T-helper 17 cell (primary cell): ENCODE measurements at places on chromosomes 5 and 9.

DNA sequence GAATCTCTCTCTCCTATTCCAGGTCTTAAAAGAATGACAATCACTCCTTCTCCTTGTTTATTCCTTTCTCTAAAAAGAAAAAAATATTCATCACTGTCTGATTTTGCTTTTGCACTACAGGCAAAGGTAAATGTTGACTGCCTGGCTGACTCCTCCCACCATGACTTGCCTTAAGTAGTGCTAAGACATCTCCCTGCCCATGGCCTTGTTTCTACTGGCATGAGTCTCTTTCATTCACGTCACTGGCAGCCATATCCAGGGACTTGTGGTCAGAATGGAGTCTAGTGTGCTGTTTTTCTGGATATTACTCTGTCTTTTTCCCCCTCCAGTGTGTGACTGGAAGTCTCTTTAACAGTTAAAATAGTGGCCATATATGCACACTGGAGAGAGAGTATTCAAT is 522.9 kb upstream of the DAB2 start:
- H3K36me3 ChIP-seq, result peaks cover 2% of the 10 kb centered on the region
- peaks cover 11% of the 10 kb centered on the region for H3K4me1 ChIP-seq
- no peak overlapping the region for H3K4me3 ChIP-seq
- H3K27ac ChIP-seq, result no peak overlapping the region
- DNase-seq, result no peak
- H3K27me3 ChIP-seq, result no peaks in the 10 kb centered on the region

- peaks cover 21% of the 10 kb centered on the region for H3K4me1 ChIP-seq
- DNase-seq, result no peak
- no peak overlapping the region for H3K4me3 ChIP-seq
- H3K27me3 ChIP-seq, result no peaks in the 10 kb centered on the region
- peak overlapping the region; percentile 72 for H3K27ac ChIP-seq
Measured at GRCh38 chr5:68303754-68304420, 88.3 kb downstream of the PIK3R1 start.

DNA sequence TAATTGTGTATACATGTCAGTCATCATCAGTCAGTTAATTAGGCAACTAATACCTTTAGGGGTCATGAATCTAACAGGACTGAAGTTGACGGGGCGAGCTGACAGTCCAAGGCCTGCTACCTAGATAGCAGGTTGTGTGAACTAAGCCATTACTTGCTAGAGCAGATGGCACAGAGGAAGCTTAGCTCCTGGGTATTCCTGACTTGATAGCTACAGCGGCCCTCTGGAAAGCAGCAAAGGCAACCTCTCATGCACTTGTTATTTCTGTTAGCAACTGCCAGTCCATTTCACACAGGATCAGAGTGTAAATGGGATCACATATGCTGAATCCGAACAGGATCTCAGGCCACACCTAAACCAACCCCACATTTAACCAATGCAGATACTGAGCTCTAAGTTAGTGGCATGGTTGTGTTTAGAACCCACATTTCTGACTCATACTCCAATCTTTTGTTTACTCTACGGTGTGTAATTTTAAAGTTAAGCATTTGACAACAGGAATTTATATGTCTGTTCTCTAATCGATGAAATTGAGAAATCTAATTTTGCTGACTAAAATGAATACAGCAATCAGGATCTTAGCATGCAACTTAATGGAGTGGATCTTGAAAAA is 521.3 kb upstream of the ZNF608 start:
- H3K4me1 ChIP-seq, result no peaks in the 10 kb centered on the region
- no peak overlapping the region for H3K27ac ChIP-seq
- H3K27me3 ChIP-seq, result no peaks in the 10 kb centered on the region
- H3K4me3 ChIP-seq, result no peak overlapping the region
- no peak for DNase-seq

- no peak overlapping the region for H3K4me3 ChIP-seq
- H3K27ac ChIP-seq, result no peak overlapping the region
- no peaks in the 10 kb centered on the region for H3K36me3 ChIP-seq
- no peak for DNase-seq
- no peaks in the 10 kb centered on the region for H3K27me3 ChIP-seq
Measured at GRCh38 chr5:23977997-23978396, 470.6 kb downstream of the PRDM9 start.

DNA sequence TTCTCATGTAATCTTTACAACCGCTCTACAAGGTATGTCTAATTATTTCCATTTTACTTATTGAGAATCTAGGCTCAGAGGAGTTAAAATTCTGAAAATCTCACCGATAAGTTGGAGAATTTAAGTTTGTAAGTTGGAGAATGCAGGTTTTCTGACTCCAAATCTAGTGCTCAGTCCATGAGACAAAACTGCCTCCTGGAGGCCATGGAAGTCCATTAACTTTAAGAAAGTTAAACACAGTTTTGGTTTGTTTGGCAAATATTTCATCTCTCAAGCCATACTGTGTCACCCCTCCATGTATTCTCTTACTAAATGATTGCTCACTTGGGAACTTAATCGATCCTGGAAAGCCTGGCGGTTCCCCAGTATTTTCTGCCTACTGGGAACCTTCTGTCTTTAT is 52.6 kb downstream of the INIP start:
- H3K36me3 ChIP-seq, result no peaks in the 10 kb centered on the region
- no peaks in the 10 kb centered on the region for H3K27me3 ChIP-seq
- no peaks in the 10 kb centered on the region for H3K4me1 ChIP-seq
- no peak overlapping the region for H3K4me3 ChIP-seq
- no peak for DNase-seq
- no peak overlapping the region for H3K27ac ChIP-seq
